ENCODE measurements at places on chromosomes 12 and 14.

GRCh38 chr12:63844391-63845341, at the start of gene SRGAP1:
Gene SRGAP1 (plus strand): TSS chr12:63844700. CDS start chr12:63844817, 117 bp downstream.
- DNase-seq: peak; percentile 50

- DNase-seq: no peak
Observed at GRCh38 chr12:2402073-2402579, 349.3 kb downstream of the CACNA1C start.

- DNase-seq: no peak
Observed at GRCh38 chr14:40911141-40911540, 695.5 kb upstream of the LRFN5 start.

DNA sequence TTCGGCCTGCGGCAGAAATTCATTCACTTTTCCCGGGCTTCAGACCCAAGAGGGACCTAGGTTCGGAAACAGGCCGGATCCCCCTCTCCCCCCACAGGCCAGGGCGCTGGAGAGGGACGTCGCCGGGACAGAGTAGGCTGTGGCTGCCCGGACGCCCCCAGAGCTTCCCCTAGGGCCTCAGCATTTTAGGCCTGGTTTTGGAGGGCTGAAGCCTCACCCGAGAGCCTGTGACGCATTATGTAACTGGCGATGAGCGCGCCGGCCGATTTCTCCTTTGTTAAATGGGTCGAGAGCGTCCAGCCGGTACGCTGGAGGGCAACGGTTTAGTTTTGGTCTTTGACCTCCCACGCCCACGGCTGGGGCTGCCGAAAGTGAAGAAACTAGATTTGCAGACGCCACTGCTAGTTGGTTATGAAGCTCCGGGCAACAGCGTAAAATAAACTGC, 657 bp downstream of the PEBP1 start:
- DNase-seq: peak; percentile 73

- DNase-seq: peak; percentile 29
Observed at GRCh38 chr12:42590330-42590934, 886 bp upstream of the PRICKLE1 start.

GRCh38 chr12:31533470-31533869, 57.5 kb downstream of the DENND5B start:
- DNase-seq: no peak

GRCh38 chr12:127284870-127285431, 982.0 kb upstream of the TMEM132C start:
- DNase-seq: no peak

DNA sequence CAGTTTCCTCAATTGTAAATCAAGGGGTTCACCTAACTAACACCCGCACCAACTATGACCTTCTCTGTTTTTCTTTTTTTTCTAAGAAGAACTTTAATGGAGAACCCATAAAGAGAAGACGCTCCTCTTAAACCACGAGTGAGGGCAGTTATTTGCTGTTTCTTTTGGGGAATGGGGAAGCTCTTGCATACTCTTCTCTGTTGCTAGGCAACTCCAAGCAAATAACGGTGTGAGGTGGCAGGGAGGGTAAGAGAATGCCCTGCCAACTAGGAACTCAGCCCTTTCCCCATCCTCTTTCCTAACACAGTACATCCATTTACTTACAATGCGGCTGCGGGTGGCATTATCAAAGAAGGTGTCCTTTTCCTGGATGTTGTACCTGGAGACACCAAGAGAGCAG, 114.9 kb downstream of the ANO2 start:
- DNase-seq: no peak

Measured in GM20000 (cell line).